IPS DF 6.9 (cell line): ENCODE measurements at places on chromosomes 16 and 17.

- peaks cover 15% of the 10 kb centered on the region for H3K4me1 ChIP-seq
- H3K4me3 ChIP-seq = no peak overlapping the region
- no peak overlapping the region for H3K27ac ChIP-seq
- H3K36me3 ChIP-seq = no peaks in the 10 kb centered on the region
These were observed 83.5 kb upstream of the RPL38 start for GRCh38 chr17:74119965-74120364.

GRCh38 chr17:76824093-76824492 lies 44.1 kb upstream of the MGAT5B start:
- no peak for DNase-seq
- H3K4me3 ChIP-seq = no peak overlapping the region
- H3K27ac ChIP-seq = no peak overlapping the region
- peaks cover 2% of the 10 kb centered on the region; the same call in 1 of the 2 replicates for H3K4me1 ChIP-seq

GRCh38 chr17:28613931-28614381 lies at the start of gene RSKR:
Gene RSKR, minus strand, starts transcription at chr17:28614185. Its CDS starts 24 bp downstream, at chr17:28614161.
- H3K4me1 ChIP-seq = no peaks in the 10 kb centered on the region
- H3K36me3 ChIP-seq = peaks cover 36% of the 10 kb centered on the region
- H3K27me3 ChIP-seq = no peaks in the 10 kb centered on the region
- no peak for DNase-seq
- H3K4me3 ChIP-seq = no peak within 1 kb of the TSS
- no peak within 1 kb of the TSS for H3K27ac ChIP-seq

GRCh38 chr16:85334718-85335583 lies 222.7 kb upstream of the CIBAR2 start:
- no peak overlapping the region for H3K4me3 ChIP-seq
- peaks cover 38% of the 10 kb centered on the region; the same call in 1 of the 2 replicates for H3K27me3 ChIP-seq
- H3K27ac ChIP-seq = no peak overlapping the region

- H3K4me1 ChIP-seq = no peaks in the 10 kb centered on the region
- no peak overlapping the region for H3K4me3 ChIP-seq
- no peak for DNase-seq
- H3K27me3 ChIP-seq = no peaks in the 10 kb centered on the region
These were observed 469.3 kb downstream of the XYLT1 start for GRCh38 chr16:17001471-17001870.

DNA sequence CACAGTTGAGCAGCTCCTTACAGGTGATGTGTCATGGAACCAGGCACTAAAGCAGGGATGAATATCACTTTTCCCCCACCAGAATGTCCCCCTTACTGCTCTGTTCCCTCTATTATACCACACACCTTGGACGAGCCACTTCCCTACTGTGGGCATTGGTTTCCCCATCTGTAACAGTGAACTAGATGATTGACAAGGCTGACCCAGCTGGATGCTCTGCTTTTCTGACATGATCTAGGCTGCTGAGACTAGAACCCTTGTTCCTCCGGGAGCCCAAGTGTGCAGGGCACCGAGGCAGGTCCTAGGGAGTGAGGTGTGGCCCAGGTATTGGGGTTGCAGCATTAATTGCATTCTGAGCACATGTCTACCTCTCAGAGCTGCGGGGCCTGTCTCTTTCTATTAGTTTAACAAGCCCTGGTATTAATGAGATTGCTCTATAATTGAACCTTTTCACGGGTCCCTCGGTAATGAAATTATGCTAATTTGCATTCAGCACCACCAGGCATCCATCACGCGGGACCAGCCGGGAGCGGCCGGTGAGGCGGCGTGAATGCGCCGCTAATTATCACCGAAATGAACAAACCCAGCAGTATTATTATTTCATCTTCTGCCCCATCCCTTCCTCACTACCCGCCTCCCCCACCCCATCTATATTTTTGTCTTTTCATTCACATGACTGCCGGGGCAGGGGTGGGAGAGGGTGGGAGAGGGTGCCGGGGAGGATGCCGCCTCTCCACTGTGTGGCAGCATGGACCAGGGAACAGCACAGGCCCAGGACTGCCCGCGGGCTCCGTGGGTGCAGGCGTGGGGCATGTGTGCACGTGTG lies 121.1 kb downstream of the CYLD start:
- no peaks in the 10 kb centered on the region for H3K36me3 ChIP-seq
- H3K4me1 ChIP-seq = no peaks in the 10 kb centered on the region
- H3K27ac ChIP-seq = no peak overlapping the region
- no peak for DNase-seq
- no peak overlapping the region for H3K4me3 ChIP-seq
- H3K27me3 ChIP-seq = no peaks in the 10 kb centered on the region

DNA sequence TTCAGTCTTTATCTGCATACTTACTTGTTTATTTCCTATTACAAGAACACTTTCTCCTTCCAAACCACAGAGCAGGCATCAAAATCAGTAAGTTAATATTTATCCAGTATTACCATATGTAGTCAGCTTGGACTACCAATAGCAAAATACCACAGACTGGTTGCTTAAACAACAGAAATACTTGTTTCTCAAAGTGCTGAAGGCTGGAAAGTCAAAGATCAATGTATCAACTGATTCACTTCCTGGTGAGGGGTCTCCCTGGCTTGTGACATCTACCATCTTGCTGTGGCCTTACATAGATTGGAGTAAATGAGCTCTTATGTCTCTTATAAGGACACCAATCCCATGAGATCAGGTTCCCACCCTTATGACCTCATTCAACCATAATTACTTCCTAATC lies 2.6 kb downstream of the STXBP4 start:
- no peaks in the 10 kb centered on the region for H3K27me3 ChIP-seq
- no peak overlapping the region for H3K4me3 ChIP-seq
- H3K36me3 ChIP-seq = no peaks in the 10 kb centered on the region
- DNase-seq = no peak
- H3K4me1 ChIP-seq = no peaks in the 10 kb centered on the region
- no peak overlapping the region for H3K27ac ChIP-seq

DNA sequence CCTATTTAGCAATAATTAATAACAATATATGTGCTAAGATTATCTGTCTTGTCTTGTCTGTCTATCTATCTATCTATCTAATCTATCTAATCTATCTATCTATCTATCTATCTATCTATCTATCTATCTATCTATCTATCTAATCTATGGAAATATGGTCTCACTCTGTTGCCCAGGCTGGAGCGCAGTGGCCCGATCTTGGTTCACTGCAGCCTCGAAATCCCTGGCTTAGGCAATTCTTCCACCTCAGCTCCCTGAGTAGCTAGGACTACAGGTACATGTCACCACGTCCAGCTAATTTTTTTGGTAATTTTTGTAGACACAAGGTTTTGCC lies 44.7 kb downstream of the MIS12 start:
- no peak overlapping the region for H3K27ac ChIP-seq
- H3K4me1 ChIP-seq = no peaks in the 10 kb centered on the region
- H3K36me3 ChIP-seq = no peaks in the 10 kb centered on the region
- no peak overlapping the region for H3K4me3 ChIP-seq
- no peaks in the 10 kb centered on the region for H3K27me3 ChIP-seq

- no peak overlapping the region for H3K27ac ChIP-seq
- H3K4me3 ChIP-seq = no peak overlapping the region
- no peaks in the 10 kb centered on the region for H3K36me3 ChIP-seq
- H3K27me3 ChIP-seq = no peaks in the 10 kb centered on the region
- H3K4me1 ChIP-seq = no peaks in the 10 kb centered on the region
- DNase-seq = no peak
These were observed 288.3 kb upstream of the TNRC6C start for GRCh38 chr17:77670173-77670572.

DNA sequence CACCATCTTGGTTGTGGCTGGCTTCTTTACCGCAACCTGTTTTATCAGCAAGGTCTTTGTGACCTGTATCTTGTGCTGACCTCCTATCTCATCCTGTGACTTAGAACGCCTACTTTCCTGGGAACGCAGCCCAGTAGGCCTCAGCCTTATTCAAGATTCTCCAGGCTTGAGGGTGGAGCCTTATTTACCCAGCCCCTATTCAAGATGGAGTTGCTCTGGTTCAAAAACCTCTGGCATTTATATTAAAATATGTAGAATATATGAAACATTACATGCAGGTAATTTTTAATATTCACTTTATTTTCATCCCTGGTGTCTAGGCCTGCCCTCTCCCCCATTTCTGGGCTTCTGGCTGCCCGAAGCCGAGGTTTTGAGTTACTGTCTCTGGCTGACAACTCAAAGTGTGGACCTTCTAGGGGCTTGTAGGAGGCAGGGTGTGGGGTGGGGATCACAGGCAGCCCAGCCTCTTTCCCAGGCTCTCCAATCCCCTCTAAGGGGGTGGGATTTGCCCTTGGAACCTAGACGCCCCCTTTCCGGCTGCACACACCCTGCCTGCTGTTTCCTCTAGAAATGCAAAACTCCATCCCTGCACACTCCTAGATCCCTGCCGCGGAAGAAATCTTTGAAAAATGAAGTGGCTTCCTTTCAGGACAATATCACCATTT lies 152.0 kb downstream of the KCNJ12 start:
- DNase-seq = no peak
- H3K27me3 ChIP-seq = no peaks in the 10 kb centered on the region
- no peaks in the 10 kb centered on the region for H3K36me3 ChIP-seq
- no peaks in the 10 kb centered on the region for H3K4me1 ChIP-seq
- H3K4me3 ChIP-seq = no peak overlapping the region

GRCh38 chr17:62950067-62950466 lies 16.0 kb upstream of the TANC2 start:
- H3K27me3 ChIP-seq = no peaks in the 10 kb centered on the region
- H3K4me3 ChIP-seq = no peak overlapping the region
- H3K36me3 ChIP-seq = no peaks in the 10 kb centered on the region; the same call in 1 of the 2 replicates
- H3K4me1 ChIP-seq = no peaks in the 10 kb centered on the region

DNA sequence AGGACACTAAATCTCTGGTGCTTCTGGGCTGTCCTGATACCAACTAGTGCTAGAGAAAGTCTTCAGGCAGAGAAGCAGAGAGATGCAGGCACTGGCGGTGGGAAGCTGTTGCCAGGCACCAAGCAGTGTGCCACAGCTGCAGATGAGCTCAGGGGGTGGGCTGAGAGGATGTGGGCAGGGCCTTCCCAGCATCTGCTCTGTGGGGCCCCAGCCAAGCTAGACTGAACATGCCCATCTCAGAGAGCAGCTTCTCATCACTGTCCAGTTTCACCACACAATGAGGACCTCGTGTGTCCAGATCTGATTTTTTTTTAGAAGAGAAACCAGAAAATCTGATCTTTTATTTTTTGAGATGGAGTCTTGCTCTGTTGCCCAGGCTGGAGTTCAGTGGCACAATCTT lies 17.1 kb downstream of the PSKH1 start:
- no peaks in the 10 kb centered on the region for H3K27me3 ChIP-seq
- no peak for DNase-seq
- H3K27ac ChIP-seq = no peak overlapping the region
- 0 out of 2 replicates have a peak, but pooled peaks cover 4% of the 10 kb centered on the region for H3K36me3 ChIP-seq

DNA sequence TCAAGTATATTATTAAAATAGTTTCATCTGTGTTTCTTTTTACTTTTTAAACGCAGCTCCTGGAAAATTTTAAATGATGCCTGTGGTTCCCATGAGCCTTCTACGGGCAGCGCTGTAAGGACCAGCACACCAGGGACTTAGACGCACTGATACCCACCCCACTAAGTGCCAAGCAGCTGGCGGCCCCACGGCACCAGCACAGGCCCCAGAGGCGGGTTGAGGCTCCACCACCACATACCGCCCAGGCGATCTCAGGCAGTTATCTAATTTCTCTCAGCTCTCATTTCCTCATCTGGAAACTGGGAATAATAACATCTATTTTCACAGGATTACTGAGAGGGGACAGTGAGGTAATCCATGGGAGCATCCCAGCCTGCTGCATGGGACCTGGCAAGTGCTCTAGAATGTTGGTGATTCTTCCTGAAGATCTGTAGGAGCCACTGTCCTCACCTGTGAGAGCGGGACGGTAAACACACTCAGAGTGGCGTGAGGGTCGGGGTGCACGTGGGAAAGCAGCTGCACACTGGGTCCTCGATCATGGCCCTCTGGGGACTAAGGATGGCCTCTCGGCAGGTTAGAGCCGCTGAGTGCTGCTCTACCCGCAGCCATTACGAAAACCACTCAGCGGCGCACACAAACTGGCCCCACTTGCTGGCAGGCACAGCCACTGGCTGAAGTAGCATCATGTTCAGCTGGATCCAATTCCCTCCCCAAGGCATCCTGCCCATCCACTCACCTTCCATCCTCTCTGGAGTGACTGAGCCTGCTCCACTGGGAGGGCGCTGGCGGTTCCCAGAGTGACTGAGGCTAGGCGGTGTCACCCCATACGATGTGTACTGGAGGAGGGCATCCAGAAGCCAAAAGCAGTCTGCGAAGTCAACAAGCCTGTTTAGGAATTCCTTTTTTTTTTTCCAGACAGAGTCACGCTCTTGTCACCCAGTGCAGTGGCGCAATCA lies 17.6 kb upstream of the SLC38A8 start:
- no peak overlapping the region for H3K4me3 ChIP-seq
- no peaks in the 10 kb centered on the region for H3K27me3 ChIP-seq
- H3K4me1 ChIP-seq = no peaks in the 10 kb centered on the region
- DNase-seq = no peak
- peaks cover 18% of the 10 kb centered on the region for H3K36me3 ChIP-seq
- no peak overlapping the region for H3K27ac ChIP-seq

- peaks cover 4% of the 10 kb centered on the region; the same call in 1 of the 2 replicates for H3K36me3 ChIP-seq
- H3K4me1 ChIP-seq = no peaks in the 10 kb centered on the region
- no peak overlapping the region for H3K4me3 ChIP-seq
- no peaks in the 10 kb centered on the region for H3K27me3 ChIP-seq
These were observed 8.0 kb downstream of the SLC38A10 start for GRCh38 chr17:81287152-81287551.
